NCI-H1436 treated with DMSO at 0.1 percent for 48 hours (cell line): ENCODE measurements at places on chromosomes 4 and X.

GRCh38 chr4:22434895-22435294, 81.0 kb downstream of the ADGRA3 start:
- DNase-seq = no peak

- no peak for DNase-seq
These were observed 3.0 kb upstream of the ARMCX4 start for GRCh38 chrX:101482296-101482695.

DNA sequence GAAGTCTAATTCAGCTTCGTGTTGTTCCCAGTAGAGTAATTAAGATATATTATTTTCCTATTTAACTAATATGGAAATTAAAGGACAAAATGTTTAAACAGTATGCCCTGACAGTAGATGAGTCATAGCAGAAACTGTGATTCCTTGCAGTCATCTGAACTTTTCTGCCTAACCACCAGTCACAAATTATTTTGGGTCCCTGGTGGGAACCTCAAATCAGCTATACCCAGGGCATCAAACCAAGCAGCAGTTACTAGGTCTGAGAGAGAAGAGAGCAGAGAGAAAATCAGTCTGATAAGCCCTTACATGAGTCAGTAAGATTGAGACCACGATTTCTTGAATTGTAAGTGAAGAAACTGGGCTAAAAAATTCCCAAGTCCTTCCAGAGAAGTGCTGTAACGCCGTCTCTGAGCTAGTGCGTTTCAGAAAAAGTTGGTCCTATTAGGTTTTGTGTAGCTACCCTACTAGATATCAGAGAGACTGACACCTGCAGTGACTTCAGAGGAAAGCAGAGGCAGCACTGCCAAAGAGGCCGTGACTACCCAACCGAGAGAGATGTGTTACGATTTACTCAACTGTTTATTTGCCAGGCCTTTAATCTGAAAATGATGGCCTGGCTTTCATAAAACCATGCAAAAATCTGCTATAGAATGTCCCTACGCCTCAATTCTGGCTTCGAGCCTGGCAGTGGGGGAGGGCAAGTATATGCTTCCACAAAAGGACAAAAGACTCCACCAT, 21.7 kb upstream of the GPM6A start:
- DNase-seq = no peak

GRCh38 chrX:123169247-123169901, 14.7 kb upstream of the GRIA3 start:
- DNase-seq = no peak

DNA sequence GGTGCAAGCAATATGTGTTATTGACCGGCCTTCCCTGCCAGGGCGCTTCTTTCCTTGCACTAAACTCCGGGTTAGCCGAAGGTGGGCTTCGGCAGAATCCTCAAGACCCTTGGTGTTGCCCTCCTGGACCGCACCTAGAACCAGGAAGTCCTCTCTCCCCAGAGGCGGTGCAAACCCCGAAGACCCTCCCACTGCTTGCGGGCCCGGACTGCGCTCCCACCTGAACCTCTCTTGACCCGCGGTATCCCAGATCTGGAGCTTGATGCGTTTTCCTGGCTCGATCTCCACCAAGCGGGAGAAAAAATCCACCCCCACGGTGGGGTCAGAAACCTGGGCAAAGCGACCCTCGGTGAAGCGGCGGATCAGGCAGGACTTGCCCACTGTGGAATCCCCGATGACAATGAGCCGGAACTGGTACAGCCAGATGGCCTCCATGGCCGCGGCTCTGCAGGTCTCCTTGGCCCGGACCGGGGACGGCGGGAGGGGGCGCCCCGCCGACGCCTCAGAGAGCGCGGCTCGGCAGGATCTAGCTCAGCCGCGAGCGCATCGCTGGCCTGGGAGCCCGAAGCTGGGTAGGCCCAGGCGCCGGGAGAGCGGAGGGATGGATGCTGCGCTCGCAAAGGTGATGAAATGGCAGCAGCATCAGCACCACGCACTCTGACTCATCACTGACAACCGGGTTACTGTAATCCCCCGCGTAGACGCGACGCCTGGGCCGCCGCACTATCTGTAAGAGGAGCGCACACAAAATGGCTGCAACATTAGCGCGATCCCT, at the start of gene RAB39B:
Gene RAB39B (minus strand): TSS at position 638 of the 775 bp plus-strand sequence. CDS start 203 bp downstream, at position 435.
- peak; percentile 13 for DNase-seq

GRCh38 chr4:168979338-168979737, 30.7 kb downstream of the CBR4 start:
- no peak for DNase-seq

- DNase-seq = no peak
These were observed 50.8 kb downstream of the GRIA2 start for GRCh38 chr4:157271166-157271869.

DNA sequence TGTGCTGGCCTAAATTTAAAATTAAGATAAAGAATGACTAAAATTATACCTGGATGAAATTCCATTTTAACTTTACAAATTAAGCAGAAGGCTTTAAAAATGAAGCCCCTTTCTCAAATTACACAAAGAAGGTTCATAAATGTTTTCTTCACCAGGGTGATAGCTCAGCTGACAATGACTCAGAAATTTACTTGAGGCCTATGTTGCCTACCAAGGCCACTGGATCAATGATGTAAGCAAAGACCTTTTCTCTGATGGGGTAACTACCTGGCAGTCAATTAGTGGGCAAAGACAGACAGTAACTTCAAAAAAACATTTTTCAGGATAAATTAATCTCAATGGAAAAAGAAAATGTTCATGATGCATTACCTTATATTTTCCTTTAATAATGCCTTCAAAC, 23.9 kb upstream of the GPR34 start:
- DNase-seq = no peak

GRCh38 chr4:101262683-101263082, 84.6 kb downstream of the PPP3CA start:
- no peak for DNase-seq

DNA sequence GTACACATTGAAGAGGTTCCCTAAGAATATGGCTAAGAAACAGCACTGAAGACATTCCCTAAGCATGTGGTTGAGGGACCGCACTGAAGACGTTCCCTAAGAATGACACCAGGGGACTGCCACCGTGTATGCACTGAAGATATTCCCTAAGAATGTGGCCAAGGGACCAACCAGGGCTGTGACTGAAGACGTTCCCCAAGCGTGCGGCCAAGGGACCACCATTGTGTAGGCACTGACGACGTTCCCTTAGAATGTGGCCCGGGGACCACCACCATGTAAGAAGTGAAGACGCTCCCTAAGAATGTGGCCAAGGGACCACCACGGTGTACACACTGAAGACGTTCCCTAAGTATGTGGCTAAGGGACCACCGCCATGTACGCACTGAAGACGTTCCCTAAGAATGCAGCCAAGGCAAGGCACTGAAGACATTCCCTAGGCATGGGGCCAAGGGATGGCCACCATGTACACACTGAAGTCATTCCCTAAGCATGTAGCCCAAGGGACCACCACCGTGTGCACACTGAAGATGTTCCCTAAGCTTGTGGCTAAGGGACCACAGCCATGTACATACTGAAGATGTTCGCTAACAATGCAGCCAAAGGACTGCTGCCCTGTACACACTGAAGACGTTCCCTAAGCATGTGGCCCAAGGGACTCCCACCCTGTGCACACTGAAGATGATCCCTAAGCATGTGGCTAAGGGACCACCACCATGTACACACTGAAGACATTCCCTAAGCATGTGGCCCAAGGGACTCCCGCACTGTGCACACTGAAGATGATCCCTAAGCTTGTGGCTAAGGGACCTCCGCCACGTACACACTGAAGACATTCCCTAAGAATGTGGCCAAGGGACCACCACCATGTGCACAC, 22.0 kb downstream of the DHRSX start:
- DNase-seq = no peak

DNA sequence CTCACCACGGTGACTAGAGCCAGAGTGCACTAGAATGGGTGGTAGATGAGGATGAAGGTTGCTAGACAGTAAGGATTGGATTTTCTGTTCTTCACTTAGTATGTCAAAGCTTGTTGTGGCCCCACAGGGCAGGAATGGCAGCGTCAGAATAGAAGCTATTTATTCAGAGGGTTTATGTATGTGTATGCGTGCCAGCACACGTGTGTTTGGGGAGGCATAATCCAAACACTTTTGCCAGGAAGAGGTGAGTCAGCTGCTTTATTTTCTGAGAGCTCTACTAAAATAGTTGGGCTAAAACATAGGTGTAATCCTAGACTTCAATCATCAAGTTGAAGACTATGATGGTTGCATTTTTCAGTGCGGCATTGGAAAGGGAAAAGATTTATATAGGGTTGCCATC, 1.2 kb upstream of the MAGEE2 start:
- no peak for DNase-seq

- no peak for DNase-seq
These were observed 152.2 kb downstream of the ASMT start for GRCh38 chrX:1767026-1767425.

- DNase-seq = no peak
These were observed 475.5 kb downstream of the CCSER1 start for GRCh38 chr4:90602726-90603125.

GRCh38 chr4:113052379-113052951, 3.0 kb downstream of the ANK2 start:
- no peak for DNase-seq

DNA sequence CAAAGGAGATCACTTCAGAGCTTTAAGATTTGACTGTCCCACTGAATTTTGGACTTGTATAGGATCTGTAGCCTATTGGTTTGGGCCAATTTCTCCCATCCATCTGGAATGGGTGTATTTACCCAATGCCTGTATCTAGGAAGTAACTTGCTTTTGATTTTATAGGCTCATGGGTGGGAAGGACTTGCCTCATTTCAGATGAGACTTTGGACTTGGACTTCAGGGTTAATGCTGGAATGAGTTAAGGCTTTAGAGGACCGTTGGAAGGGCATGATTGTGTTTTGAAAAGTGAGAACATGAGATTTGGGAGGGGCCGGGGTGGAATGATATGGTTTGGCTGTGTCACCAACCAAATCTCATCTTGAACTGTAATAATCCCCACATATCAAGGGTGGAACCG, 73.8 kb downstream of the ZNF518B start:
- no peak for DNase-seq

DNA sequence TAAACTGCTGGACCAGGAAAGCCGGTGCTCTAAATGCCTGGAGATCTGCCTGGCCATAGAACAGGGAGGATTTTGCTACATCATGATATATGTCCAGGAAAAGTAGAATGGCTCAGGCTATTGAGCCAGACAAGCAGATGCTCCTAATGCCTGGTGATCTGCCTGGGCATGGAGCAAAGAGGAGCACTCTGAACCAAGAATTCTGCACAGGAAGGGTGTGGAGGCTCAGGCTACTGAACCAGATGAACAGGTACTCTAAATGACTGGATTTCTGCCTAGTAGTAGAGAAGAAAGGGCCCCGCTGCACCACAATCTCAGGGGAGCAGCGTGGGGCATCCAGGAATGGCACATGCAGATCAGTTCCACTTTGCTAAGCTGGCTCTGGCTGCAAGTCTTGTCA, 607.9 kb downstream of the ANKRD50 start:
- no peak for DNase-seq

- DNase-seq = no peak
These were observed 101.8 kb downstream of the HMX1 start for GRCh38 chr4:8769645-8770517.

- DNase-seq = no peak
These were observed 199.2 kb downstream of the RTL9 start for GRCh38 chrX:110557864-110558263.

- DNase-seq = no peak
These were observed 1.3 kb upstream of the PIM2 start for GRCh38 chrX:48919947-48920717.

DNA sequence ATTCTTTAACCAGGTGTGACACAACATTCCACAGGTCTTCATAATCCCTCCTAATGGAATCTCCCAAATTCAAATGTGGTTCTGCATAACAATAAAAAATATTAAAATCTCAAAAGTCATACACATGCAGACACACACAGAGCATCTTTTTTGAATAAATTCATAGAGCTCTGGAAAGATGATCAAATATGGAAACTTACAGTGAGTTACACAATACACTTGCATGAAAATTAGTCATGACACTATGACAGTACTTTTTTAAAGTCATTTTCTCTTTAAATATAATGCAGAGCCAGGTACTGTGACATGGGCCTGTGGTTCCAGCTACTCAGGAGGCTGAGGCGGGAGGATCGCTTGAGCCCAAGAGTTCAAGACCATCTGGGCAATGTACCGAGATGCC, 38.9 kb downstream of the DDX60L start:
- no peak for DNase-seq

DNA sequence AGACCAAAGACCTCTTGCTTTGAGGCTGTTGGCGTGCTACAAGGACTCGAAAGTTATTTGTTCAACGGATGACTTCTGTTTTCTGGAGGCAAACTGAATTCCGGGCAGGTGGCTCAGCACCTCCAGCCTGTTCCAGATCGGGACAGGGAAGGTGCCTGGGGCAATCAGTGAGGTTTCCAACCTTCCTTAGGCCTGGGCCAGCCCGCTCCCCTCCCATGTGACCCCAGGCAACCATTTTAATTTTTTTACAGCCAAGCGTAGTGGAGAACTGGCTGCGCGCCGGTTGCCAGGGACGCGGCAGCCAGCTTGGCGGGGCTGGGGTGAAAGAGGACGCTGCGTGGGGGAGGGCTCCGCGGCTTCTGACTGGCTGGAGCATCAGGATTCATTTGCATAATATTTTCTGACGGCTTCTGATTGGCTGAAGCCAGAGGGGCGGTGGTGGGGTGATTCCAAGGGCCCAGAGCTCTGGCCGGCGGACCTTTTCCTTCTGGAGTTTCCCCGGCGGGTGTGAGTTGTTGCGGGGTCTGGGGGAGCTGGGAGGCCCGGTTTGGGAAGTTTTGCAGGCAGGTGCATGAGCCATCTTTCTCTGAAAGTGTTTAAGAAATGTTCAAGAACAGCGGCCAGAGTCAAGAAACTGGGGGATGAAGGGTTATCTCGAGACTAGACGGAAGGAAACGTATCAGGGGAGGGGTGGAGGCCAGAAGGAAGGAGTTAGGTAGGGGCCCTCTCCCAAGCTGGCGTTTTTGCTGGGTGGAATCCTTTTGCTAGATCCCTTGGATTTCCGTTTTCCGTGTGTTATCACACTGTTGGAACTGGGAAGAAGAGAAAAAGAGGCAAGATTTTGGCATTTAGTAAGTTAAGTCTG, at the start of gene MID1IP1:
Gene MID1IP1 (plus strand): TSS at position 479 of the 865 bp plus-strand sequence. CDS start 3,488 bp downstream, outside the sequence.
- DNase-seq = peak; percentile 76

DNA sequence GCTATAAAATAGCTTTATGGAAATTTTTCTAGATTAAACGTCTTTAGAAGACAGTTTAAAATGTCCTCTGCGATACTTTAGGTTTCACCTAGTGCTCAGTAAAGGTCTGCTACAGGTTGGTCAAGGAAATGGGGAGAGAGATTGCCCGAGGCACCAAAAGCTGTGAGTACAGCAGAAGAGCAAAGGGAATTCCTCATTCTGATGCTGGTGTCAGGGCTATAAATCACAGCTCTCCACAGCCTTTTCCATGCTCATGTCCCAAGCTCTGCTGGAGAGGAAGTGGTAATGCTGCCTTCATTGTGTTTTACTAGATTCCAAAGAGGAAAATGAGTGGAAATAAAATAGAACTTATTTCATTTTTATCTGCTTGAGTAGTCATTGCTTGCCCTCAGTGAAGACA, 2060.4 kb downstream of the ARAP2 start:
- no peak for DNase-seq

- no peak for DNase-seq
These were observed 17.2 kb upstream of the ARSJ start for GRCh38 chr4:113996599-113997177.
